Aorta (tissue), 5 donors: ENCODE measurements at places on chromosomes 11 and 22. TPM values are rescaled to one million over a fixed set of nuclear protein-coding genes. Genes with fewer than 3 reads are reported as not detected.

GRCh38 chr11:203945-204586 lies 3.1 kb downstream of the BET1L start:
- no peak overlapping the region for H3K4me3 ChIP-seq
- H3K27me3 ChIP-seq, result no peaks in the 10 kb centered on the region
- no peaks in the 10 kb centered on the region for H3K4me1 ChIP-seq
- H3K36me3 ChIP-seq, result peaks cover 2% of the 10 kb centered on the region
- no peak overlapping the region for H3K27ac ChIP-seq

Gene LRP4
- 8.6 TPM for total RNA-seq

Gene CAPN5
- total RNA-seq, result 6.9 TPM

- no peaks in the 10 kb centered on the region for H3K27me3 ChIP-seq
- H3K4me1 ChIP-seq, result no peaks in the 10 kb centered on the region
- H3K4me3 ChIP-seq, result no peak overlapping the region
- DNase-seq, result peak; percentile 54
- H3K36me3 ChIP-seq, result no peaks in the 10 kb centered on the region
Measured at GRCh38 chr11:69436041-69436982, 45.2 kb upstream of the LINC01488 start.

Gene UBQLNL
- 0.88 TPM for total RNA-seq

GRCh38 chr11:96106645-96107044 lies 182.7 kb upstream of the MTMR2 start:
- DNase-seq, result no peak
- H3K27ac ChIP-seq, result no peak overlapping the region
- no peaks in the 10 kb centered on the region for H3K27me3 ChIP-seq
- no peaks in the 10 kb centered on the region for H3K36me3 ChIP-seq
- H3K4me3 ChIP-seq, result no peak overlapping the region

GRCh38 chr11:6646576-6646917 lies 9.1 kb downstream of the DCHS1 start:
- H3K36me3 ChIP-seq, result no peaks in the 10 kb centered on the region
- H3K4me3 ChIP-seq, result no peak overlapping the region
- H3K4me1 ChIP-seq, result no peaks in the 10 kb centered on the region
- H3K27me3 ChIP-seq, result no peaks in the 10 kb centered on the region

DNA sequence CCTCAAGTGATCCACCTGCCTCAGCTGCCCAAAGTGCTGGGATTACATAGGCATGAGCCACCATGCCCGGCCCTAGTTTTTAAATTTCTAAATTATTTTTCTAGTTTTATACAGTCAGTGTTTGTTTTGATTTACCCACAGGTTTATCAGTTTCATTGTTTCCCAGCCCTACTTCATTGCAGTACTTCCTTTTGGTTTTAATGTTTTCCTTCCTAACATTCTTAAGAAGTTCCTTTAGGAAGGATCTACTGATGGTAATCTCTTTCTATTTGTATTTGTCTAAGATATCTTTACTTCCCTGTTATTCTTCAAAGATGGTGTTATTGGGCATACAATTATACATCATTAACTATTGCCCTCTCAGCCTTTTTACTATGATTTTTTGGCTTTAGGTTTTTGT lies 4.9 kb upstream of the EXT2 start:
- H3K27ac ChIP-seq, result no peak overlapping the region
- H3K4me1 ChIP-seq, result no peaks in the 10 kb centered on the region
- no peak overlapping the region for H3K4me3 ChIP-seq
- DNase-seq, result no peak

DNA sequence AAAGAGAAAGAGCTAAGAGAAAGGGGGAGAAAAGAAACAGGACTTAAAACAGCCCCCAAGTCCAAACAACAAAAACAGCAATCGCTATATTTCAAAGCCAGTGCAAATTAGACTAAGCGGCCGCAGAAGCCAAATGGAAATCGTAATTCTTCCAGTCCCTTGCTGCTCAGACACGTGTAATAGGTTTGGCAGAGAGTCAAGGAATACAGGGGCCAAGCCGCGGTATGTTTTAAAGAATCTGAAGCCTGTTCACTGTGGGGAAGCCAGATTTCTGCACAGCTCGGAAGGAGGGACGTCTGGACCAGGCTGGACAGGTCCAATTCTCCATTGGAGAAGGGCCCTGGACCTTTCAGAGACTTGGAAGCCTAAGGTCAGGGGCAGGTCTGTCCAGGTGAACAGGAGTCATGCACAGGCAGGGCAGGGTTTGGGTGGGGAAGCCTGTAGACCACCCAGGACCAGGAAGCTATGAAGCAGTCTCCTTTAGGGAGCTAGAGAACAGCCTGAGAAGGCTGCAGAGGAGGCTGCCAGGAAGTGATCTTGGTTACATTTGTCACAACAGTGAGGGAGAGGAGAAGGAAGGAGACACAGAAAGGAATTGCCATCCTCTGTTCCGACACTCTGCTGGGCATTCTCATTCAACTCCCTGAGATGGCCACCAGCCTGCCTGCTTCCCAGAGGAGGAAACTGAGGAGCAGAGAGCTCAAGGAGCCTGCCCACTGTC lies 265.5 kb upstream of the ISX start:
- no peak for DNase-seq

GRCh38 chr22:27613099-27614005 lies 188.2 kb downstream of the MN1 start:
- no peak overlapping the region for H3K4me3 ChIP-seq
- no peaks in the 10 kb centered on the region for H3K27me3 ChIP-seq
- no peak for DNase-seq
- H3K27ac ChIP-seq, result no peak overlapping the region
- H3K4me1 ChIP-seq, result no peaks in the 10 kb centered on the region

DNA sequence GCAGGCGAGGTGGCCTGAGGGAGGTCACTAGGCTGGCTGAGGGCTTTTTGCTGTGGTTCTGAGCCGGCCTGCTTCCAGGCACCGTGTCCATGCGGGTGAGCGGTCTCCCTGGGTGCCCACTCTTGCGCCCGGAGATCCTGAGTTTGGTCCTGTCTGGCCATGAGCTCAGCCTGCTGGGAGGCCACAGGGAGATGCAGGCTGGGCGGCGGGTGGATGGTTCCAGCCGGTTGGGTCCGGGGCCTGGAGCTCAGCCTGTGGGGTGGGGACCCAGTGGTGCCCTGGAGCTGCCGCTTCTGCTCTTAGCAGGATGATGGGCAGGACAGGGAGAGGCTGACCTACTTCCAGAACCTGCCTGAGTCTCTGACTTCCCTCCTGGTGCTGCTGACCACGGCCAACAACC lies 18.5 kb downstream of the TPCN2 start:
- H3K4me1 ChIP-seq, result no peaks in the 10 kb centered on the region
- no peak overlapping the region for H3K4me3 ChIP-seq
- H3K27me3 ChIP-seq, result no peaks in the 10 kb centered on the region
- H3K27ac ChIP-seq, result no peak overlapping the region
- H3K36me3 ChIP-seq, result peaks cover 2% of the 10 kb centered on the region

DNA sequence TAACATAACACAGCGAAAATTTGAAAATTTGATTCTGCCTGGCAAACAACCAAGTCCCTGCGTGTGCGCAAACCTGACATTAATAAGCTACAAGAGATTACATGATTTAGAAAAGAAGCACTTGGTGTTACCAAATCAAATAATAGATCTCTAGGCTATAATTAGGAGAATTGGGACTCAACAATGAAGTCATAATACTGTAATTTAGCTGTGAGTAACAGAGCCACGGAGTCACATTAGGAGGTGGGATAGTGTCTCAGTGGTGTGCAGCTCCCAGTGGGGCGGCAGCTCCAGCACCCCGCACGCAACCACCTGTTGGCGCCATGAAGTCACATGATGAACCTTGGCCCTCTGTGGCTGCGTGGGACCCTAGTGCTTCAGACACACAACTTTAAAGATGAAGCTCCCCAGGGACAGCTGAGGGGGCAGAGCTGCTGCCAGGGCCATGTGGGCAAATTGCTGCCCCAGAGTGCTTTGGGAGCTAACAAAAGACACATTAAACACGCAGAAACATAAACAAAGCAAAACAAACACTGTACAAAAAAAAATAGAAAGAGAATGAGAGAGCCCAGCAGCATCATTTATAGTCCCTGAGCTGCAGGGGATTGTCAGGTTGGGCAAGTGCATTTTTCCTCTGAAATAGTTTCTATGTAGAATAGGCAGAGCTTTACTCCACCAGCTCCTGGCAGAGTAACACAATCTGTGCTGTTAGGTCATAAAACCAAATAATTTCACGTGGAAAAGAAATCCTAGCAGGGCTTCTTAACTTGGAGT lies 605.6 kb downstream of the SOX6 start:
- H3K4me3 ChIP-seq, result no peak overlapping the region
- H3K4me1 ChIP-seq, result no peaks in the 10 kb centered on the region
- no peak overlapping the region for H3K27ac ChIP-seq
- DNase-seq, result no peak
- no peaks in the 10 kb centered on the region for H3K36me3 ChIP-seq
